ENCODE measurements at places on chromosomes 1 and 21.

DNA sequence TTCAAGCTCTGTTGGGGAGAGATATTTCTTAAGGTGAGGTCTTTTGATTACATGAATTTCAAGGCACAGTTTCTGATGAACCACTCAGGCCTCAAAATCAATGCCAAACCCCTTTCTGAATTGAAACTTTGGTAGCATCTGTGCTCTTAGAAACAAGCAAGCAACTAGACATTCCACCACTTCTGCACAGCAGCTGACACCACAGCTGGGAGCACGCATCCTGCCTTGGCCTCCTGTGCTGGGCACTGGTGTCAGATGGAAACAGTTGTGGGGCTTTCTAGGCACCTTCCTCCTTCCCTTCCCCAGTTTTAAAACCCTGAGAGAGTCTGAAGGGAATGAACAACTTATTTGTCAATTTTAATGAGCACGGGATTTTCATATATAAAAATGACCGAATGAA lies 360.2 kb downstream of the ADGRL2 start:
- DNase-seq: no peak

DNA sequence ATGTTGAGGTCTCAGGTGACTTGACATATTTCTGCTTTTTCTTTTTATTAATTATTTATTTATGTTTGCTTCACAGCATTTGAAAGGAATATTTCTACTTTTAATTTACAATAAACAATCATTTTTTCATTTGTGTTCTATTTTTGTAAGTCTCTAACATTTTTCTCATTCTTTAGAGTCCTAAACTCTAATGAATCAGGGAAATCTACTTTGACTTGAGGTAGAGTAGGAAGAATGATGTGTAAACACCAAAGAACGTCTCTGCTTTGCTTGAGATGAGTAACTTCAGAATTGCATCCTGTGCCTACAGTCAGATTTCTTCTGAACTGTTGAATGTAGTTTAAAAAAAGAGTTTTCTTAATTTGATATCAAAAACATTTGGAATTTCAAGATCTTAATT lies 65.2 kb downstream of the CNST start:
- no peak for DNase-seq

GRCh38 chr1:9320520-9321479 lies 28.1 kb downstream of the SPSB1 start:
- DNase-seq: no peak

GRCh38 chr1:158290321-158290844 lies 660 bp downstream of the CD1C start:
- no peak for DNase-seq

DNA sequence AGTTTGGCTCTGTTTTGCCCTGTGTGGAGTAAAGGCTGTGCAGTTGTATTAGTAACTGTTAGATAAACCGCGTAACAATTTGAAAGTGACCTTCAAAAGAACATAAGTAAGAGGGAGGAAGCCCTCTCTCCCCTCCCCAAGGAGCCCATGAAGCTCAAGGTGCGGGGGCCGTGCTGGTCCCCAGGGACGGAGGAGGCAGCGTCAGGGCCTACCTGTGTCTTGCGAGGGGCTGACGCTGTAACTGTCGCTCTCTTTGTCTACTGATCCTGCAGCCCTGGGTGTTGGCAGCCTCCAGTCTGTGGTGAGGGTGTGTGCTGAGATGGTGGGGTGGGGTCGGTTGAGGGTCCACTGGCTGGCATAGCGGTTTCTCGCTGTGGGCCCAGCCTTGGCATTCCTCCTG lies 176.6 kb downstream of the PCP4 start:
- no peak for DNase-seq

GRCh38 chr1:24191860-24192259 lies 4.8 kb upstream of the IFNLR1 start:
- DNase-seq: no peak

All from effector CD4-positive, alpha-beta T cell (primary cell).